Activated T-cell treated with anti-CD3 and anti-CD28 coated beads, Interleukin-2, amount 50 U/mL, for 24 hours (primary cell): ENCODE measurements at places on chromosomes 11 and 22.

- no peak for DNase-seq
Measured at GRCh38 chr22:36395915-36396314, 8.1 kb upstream of the MYH9 start.

GRCh38 chr11:12319461-12319951 is 57.9 kb upstream of the PARVA start:
- DNase-seq, result no peak

GRCh38 chr22:45344334-45344733 is 34.6 kb downstream of the FAM118A start:
- DNase-seq, result no peak

GRCh38 chr22:32043391-32043790 is 330 bp downstream of the SLC5A1 start:
- DNase-seq, result no peak

GRCh38 chr11:36724742-36725385 is 126.8 kb upstream of the RAG2 start:
- DNase-seq, result no peak

DNA sequence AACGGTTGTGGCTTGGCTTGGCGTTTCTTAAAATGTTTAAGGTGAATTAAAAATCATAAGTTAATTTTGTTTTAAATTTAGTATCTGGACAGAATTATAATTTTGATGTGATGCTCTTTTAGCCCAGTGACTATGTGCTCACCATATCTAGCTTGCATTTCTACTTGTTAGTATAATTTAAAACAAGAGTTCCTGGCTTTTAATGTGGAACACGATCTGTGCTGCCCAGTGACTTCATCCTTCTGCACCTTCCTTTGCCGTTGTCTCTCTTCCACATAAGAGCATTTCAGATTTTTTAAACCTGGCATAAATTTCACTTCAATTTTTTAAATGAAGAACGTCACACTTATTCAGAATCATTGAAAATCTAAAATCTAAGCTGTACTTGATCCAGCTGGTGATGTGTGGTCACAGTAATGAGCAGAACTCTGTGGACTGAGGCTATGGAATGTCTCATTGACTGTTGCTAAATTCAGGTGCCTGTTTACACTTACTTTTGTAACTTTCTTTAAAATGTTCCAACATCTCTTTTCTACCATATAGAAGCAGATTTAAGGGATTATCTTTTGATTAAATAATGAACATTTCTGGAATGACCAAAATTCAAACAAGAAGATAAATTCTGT is 75.4 kb upstream of the ADSL start:
- no peak for DNase-seq

DNA sequence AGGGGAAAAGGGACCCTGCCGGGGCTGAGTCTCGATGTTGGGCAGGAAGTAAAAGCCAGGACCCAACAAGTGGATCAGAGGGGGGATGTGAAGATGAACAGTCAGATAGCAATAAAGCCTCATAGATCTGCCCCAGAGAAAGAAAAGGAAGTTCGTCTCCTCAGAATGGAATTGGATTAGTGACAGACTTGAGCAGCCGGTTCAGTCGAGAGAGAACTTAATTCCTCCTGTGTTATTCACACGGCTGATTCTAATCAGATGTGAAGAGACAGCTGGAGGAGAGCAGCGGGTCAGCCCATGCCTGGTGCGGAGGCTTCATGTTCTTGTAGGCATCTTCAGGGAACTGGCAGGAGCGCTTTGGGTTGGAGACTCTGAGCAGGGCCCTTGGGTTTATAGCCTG is 29.3 kb upstream of the CABP7 start:
- no peak for DNase-seq

DNA sequence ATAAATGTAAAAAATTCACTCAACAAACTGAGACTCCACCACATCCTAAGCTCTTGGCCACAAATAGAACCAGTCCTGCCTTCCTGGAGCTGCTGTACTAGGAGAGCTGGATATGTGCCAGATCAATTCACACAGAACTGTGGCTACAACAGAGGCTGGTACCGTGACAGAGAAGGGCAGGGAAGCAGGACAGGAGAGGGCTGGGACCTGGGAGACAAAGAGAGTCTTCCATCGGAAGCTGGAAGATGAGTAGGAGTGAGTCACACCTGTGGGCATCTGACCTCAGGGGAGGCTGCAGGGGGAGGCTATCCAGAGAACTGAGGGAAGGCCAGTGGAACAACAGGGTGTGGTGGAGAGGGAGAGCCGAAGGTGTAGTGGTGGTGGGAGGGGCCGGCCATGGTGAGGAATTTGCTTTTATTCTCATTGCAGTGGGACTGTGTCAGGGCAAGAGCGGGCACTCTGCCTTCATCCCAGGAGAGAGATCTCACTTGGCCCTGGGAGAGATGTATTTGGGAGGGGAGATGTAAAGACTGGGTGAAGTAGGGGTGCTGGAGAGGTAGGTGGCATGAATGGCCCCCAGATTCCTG is 1.9 kb upstream of the LTBP3 start:
- no peak for DNase-seq

GRCh38 chr11:78420796-78421209 is 3.2 kb upstream of the GAB2 start:
- DNase-seq, result peak; percentile 60

DNA sequence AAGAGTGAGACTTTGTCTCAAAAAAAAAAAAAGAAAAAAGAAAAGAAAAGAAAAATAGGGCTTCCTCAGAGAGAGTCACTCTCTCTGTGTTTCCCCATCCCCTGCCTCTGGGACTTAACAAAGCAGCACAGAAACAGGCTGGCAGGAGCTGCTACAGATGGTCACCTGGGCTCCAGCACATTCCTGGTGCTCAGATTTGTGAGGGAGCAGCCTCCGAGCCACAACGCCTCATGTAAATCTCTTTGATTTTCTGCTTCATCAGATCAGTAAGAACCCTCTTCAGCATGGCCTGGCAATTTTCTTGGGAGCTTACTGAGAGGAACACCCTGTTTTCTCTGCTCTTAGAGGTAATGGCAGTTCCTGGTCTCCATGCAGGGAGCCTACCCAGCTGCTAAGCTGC is 15.2 kb upstream of the LDHA start:
- no peak for DNase-seq

DNA sequence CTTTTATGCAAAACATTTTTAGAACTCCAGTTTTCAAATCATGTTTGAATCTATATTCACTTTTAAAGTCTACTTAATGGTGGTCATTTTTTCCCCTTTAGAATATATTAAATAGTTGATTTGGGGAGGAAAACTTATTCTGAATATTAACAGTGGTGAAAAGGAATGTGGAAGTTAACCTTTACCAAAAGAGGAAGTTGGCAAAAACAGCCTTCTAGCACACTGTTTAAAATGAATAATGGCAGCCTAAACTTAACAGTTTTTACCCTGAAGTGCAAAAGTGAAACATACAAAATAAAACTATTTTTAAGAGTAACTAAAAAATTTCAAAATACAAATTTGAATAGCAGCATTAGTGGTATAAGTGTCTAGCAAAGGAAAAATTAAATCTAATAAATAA is 86.4 kb downstream of the GRK3 start:
- no peak for DNase-seq

DNA sequence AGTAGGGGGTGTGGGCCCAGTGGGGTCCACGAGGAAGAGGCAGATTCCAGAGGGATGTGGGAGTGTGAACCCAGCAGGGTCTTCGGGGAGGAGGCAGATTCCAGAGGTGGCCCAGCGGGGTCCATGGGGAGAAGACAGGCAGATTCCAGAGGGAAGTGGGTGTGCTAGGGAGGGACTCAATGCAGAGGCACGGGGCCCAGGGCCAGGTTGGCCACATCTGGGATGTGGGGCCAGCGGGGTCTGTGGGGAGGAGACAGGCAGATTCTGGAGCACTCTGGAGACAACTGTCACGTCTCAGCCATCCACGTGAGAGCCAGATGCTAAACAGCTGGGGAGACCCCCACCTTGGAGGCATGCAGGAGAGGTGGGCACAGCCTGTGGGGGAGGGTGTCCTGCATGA is 582.6 kb downstream of the TBC1D22A start:
- no peak for DNase-seq

- no peak for DNase-seq
Measured at GRCh38 chr11:81421251-81421860, 1312.3 kb downstream of the FAM181B start.

DNA sequence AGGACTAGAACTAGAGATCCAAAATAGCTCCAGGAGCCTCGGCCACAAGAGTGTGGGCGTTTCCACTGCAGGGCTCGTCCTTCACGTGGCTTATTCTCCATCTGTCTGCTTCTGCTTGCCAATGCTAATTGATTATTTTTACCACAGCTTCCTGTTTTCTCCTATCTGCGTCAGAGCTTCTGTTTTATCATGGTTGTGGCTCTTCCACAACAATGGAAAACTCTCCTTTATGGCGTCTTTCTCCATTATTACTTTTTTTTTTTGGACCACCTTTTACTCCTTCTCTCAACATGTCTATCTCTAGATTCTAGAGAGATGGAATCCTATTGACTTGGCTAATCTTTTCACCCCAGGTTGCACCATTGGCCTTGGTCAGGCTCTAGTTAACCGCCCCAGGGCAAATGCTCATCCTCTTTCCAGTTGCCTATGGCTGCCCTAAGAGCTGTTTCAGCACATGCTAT is 25.9 kb downstream of the CAT start:
- no peak for DNase-seq

DNA sequence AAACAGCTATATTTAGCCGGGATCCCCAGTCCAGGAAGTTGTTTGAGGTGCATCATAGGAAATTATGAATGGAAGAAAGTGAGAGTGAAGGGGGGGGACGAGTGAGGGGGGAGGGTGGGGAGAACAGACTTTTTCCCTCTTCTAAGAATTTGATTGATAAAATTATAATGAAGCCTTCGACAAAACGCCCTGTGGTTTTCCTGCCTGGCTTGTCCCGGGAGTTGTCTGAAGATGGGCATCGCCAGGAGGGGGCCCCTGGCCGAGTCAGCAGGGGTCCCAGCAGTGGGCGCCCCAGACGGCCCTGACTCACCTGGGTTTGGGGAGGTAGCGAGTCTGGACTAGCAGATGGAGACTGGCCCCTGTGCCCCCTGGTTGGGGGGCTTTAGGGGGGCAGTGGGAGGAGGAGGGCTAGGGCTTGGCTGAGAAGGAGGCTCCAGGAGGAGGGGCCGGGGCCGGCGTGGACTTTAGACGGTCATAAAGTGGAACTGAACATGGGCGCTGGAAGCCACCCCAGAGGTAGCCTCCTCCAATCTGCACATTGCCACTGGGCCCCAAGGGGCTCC is 336 bp upstream of the LIF start:
- DNase-seq, result peak; percentile 73

GRCh38 chr22:38782402-38783094 is 11.4 kb downstream of the DNAL4 start:
- DNase-seq, result no peak

GRCh38 chr22:37213941-37214730 is 1.9 kb upstream of the SSTR3 start:
- no peak for DNase-seq

- no peak for DNase-seq
Measured at GRCh38 chr11:128055576-128056217, 531.7 kb downstream of the ETS1 start.

GRCh38 chr22:30253205-30253852 is 6.8 kb upstream of the LIF start:
- DNase-seq, result no peak
